ENCODE measurements at places on chromosomes 5 and 9. TPM values are rescaled to one million over a fixed set of nuclear protein-coding genes. Genes with fewer than 3 reads are reported as not detected.

GRCh38 chr9:84504360-84504759 lies 163.8 kb upstream of the SLC28A3 start:
- peak; percentile 22 for DNase-seq

GRCh38 chr5:68305223-68305870 lies 89.8 kb downstream of the PIK3R1 start:
- DNase-seq: no peak

DNA sequence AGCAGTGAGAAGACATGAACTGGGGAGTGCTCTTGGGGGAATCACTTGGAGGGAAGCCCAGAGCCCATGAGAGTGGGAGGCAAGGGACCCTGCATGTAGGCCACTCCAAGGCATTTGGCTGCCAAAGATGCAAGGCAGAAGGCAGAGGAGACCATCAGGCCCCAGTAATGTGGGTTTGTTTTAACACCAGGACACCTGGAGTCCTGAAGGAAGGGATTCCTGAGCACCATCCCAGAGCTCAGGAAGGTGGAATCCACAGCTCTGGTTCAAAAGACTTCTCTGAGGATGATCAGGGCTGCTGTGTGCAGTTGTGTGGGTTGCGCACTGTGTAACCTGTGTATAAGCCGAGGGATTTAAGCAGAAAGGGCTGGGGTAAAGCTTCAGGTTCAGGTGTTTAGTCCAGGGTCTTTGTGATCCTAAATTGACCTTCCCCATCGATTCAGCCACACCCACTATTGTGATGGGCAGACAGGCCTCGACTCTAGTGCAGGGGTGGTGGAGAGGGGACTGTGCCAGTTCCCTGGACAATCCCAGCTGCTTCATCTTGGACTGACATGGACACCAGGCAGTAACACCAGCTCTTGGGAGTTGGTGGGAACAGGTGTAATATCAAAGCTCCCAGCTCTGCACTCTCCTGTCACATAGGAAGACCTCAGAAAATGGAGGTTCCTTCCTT lies 11.0 kb downstream of the B4GALT7 start:
- no peak for DNase-seq

- DNase-seq: no peak
Observed at GRCh38 chr5:74294231-74294705, 346.3 kb downstream of the ENC1 start.

- no peak for DNase-seq
Observed at GRCh38 chr5:113153512-113154097, 177.0 kb downstream of the DCP2 start.

- peak; percentile 93 for DNase-seq
Observed at GRCh38 chr5:160347448-160347847, 23.0 kb downstream of the C1QTNF2 start.

DNA sequence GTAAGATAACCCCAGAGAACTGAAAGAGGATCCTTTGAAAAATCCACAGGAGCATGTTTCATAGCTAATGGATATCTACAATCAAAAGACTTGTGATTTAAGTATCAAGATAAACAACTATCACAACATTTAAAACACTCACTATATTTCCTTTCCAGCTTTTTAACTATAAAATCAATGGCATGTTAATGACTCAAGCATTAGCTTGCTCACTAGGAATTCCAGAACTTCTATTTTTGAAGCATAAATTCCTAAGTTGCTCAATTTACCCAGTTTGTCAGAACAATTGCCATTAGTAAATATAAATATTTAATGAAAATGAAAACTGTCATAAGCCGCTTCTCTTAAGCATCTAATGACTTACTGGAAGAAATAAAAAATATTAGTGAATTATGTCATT lies 355.3 kb downstream of the PRELID2 start:
- DNase-seq: no peak

- DNase-seq: no peak
Observed at GRCh38 chr5:139812323-139812722, 16.7 kb downstream of the PSD2 start.

DNA sequence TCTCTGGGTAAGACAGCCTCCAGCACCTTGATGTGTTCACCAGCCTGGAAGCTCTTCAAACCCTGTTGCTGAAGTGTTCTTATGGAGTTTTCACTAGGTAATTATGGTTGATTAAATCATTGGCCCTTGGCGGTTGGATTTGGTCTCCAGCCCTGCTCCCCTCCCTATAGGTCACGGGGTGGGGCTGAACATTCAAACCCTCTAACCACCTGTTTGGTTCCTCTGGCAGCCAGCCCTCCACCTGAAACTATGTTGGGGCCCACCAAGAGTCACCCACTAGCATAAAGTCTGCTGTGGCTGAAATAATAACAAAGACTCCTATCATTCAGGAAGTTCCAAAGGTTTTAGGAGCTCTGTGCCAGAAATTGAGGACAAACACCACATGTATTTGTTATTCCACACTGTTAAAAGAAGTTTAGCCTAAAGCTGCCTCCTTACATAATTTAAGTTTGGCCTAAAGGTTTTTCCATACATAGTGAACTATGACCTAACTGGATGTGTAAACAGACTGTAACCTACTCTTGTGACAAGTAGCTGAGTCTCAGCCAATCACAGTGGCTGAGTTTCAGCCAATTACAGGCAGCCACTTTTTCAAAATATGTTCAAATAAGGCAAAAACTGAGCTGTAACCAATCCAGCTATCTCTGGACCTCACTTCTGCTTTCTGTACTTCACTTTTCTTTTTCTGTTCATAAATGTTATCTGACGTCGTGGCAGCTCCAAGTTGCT lies 34.8 kb downstream of the TMEM252 start:
- peak; percentile 53 for DNase-seq

DNA sequence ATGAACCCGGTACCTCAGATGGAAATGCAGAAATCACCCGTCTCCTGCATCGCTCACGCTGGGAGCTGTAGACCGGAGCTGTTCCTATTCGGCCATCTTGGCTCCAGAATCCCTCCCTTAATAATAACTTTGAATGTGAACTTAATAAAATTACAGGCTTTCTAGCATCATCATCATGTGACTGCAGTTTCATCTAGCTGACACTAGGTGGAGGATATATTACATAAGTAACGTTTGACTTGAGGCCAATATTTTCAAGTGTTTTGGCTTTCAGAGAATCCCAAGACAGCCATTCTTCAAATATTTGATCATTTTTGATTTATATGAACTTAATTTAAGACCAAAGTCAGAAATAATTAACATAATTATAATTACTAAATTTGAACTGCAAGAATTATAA lies 474.9 kb upstream of the CDH10 start:
- DNase-seq: peak; percentile 2

GRCh38 chr9:111992523-111992922 lies 95.9 kb downstream of the UGCG start:
- no peak for DNase-seq

DNA sequence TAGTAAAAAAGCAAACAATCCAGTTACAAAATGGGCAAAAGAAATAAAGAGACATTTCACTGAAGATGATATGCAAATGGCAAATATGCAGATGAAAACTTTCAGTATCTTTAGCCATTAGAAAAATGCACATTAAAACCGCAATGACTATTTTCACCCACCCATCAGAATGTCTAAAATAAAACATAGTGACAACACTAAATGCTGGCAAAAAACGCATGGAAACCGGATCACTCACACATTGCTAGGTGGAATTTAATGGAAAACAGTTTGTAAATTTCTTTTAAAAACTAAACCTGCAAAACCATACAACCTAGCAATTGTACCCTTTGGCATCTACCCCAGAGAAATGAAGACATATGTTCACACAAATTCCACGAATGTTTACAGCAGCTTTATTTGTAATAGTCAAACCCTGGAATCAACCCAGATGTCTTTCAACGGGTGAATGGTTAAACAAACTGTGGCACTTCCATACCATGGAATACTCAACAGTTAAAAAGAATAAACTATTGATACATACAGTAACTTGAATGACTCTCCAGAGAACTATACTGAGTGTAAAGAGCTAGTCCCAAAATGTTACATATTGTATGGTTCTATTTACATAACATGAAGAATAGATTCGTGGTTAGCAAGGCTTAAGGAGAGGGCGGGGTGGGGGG lies 17.2 kb upstream of the PAM start:
- no peak for DNase-seq

DNA sequence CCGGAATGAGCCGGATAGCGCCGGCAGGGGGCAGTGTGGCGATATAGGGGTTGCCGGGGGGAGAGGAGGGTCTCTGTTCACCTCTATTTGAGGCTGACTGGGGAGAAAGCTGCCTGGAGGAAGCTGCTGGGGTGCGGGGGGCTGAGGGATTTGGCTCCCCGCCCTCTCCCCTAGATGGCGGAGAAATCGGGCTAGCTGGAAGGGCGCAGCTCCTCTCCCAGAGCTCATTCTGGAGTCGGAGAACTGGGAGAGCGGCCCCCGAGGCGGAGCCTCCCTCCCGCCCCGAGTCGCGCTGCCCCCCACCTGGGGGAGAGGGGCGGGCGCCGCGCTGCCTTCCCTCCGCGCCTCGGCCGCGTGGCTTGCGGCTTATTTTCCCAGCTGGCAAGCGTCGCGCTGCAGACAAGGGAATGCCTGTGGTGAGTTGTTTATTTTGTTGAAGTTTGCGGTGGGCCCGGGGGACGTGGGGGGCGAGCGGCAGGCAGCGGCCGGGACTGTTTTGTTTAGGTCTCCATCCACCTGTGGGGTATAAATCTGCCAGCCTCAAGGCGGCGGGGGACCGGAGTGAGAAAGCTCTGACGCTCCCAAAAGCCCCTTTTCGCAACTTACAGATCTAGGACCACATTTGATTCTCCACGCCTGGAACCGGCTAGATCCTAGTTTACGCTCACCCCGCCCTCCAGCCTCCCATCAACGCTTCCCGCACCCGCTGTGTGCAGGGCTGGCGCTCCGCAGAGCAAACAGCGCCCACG lies 4.1 kb upstream of the RGMB start:
- DNase-seq: peak; percentile 86

DNA sequence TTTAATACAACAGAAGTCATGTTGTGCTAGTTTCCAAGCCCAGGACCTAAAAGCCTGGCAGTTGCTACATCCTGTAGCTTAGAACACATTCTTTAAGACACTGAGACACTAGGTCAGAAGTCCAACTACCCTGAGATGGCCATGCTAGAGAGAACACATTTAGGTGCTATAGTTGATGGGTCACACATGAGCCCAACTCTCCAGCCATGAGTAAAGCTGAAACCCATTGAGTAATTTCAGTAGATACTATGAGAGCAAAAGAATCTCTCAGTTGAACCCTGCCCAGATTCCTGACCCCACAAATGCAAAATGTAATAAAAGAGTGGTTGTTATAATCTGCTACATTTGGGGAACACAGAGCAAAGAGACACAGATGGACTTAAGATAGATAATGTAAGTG lies 164.4 kb downstream of the SEMA5A start:
- DNase-seq: no peak

DNA sequence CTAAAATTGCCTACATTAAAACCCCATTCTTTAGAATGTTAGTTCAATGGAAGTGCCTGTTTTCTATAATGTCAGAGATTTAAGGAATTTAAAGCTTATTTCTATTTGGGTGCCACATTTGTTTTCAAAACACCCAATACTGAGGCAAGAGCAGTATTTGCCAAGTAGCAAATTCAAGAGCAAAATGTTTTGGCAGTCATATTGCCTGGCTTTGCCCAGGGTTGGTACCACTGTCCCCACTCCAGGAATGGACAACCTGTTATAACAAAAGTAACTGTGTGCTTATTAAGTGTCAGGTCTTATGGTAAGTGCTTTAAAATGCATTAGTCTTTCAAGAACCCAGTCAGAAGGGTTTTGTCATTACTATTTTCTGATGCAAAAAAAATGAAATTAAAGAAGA lies 19.3 kb downstream of the ITGA1 start:
- DNase-seq: no peak

DNA sequence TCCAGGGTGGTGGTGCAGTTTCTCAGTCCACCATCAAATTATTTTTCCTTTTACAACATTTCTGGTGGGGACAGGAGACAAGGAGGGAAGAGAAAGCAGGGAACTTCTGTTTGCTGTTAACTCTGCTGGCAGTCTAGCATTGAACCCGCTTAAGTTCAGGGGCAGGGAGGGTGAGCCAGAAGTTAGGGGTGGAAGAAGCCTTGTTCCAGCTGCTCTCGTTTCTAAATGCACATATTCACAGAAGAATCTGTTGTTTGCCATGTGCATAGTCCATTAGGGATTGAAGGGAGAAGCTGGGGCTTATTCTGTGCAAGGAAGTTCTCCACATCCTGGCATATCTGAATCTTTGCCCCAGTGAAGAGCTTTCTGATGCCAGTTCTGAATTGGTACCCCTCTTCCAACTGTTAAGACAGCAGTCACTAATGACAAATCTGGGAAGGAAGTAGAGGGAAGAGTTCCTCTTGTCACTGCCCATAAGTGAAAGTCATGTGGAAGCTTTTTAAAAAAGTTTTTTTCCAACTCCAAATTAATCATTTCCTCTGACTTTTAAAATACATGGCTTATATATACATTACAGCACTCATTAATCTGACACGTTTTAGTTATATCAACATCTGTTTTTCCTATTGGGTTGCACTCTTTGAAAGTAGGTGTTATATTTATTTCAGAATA lies 32.6 kb upstream of the ACOT12 start:
- peak; percentile 36 for DNase-seq

DNA sequence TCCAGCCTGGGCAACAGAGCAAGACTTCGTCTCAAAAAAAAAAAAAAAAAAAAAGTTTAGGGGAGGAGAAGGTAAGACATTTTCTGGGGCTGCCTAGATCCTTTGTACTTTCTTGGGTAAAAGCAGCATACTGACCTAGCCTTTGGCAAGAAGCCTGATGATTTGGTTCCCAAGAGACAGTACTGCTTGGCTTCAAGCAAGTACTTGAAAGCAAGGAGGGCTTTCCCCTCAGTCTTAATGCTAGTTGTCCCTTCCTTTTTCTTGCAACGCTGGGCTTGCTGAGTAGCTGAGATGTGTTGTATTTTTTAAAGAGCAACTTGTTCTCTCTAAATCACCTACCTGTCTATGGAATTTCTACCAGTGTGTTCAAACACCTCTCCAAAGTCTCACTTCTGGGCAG lies 76.2 kb downstream of the INSYN2B start:
- peak; percentile 76 for DNase-seq

DNA sequence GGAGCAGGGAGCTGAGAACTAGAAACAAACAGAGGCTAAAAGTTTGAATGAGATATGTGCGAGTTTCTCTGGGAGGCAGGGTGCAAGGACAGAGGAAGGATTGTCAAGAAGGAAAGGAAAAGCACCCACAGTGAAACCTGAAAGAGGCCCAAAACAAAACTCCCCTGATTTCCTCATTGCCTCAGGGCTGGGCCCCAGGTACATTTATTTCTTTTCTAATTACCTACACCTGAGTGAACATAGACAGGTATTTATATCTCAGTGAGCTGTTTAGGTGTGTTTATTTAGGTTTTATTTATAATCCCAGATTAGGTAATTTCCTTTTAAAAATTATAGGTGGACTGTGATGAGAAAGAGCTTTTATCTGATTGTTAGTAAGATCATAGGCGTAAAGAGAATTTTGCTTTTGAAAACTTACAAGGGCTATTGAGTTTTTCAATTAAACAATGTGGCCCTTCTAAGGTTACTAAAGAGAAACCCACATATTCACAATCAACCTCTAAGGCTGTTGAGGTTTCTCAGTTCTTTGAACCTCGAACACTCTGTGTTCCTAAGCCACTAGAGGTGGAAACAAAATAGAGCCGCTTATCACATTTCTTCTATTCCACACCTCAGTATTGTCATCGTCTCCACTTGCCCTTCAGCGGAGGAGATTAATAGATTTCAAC lies 344.8 kb downstream of the ZNF608 start:
- DNase-seq: no peak

LPAR1 gene
- total RNA-seq: 59.7 TPM

F2R gene
- total RNA-seq: 15.3 TPM

PCDHA1 gene
- 0.04 TPM for total RNA-seq

RNF208 gene
- total RNA-seq: 0.18 TPM

CARTPT gene
- not detected for total RNA-seq

LCN9 gene
- total RNA-seq: not detected

SUSD3 gene
- total RNA-seq: 2.6 TPM

CD274 gene
- total RNA-seq: 0.62 TPM

DIRAS2 gene
- 0.93 TPM for total RNA-seq

SPATA31D4 gene
- total RNA-seq: not detected

Measured in muscle of leg (tissue), 16 donors.